ENCODE measurements at places on chromosomes 7 and 10.

GRCh38 chr10:129397198-129397974 lies 69.7 kb upstream of the MGMT start:
- no peak for DNase-seq

DNA sequence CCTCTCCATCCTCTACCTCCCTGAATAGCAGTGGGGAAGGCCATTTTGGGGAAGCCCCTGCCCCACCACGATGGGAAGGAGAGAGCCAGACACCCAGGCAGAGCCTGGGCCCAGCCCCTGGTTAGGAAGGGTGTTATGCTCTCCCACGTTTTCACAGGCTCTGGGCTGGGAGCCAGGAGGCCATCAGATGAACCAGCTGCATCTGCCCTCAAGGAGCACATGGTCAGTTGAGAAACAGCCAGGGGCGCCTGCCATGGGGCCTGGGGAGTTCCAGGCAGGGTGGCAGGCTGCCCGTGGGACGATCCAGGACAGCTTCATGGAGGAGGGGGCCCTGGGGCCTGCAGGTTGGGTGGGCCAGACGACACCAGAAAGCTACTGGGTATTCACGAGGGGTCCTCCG lies 47.5 kb downstream of the CAMK2B start:
- no peak for DNase-seq

DNA sequence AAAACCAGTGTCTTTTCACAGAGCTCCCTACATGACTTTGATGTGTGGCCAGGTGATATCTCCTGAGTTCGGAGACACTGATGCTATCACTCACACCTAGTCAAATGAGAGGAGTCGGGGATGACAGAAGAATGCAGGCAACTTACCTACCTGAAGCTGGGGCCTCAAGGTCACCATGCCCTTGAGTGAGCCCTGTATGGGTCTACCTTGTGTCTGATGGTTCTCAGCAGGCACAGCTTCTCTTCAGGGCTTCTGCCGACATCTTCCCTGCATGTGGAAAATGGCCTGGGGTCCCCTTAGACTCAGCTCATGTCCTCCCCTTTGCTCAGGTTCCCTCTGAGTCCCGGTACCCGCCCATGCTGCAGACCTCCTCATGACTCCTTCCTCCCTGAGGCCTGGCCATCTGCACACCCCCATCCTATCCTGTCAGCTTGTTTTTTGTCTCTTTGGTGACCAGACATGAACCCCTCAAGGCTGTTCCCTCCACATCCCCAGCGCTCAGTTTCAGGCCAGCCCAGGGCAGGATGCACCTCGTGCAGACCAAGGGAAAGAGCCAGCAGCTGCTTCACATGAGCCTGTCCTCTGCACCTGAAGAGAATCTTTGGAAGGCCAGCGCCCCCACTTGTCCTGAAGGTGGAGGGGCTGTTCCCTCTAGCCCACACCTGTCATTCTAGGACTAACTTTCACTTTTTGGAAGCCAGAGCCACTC lies 74.6 kb upstream of the GDF10 start:
- DNase-seq: no peak

- no peak for DNase-seq
Observed at GRCh38 chr7:46229409-46229808, 308.3 kb upstream of the IGFBP3 start.

DNA sequence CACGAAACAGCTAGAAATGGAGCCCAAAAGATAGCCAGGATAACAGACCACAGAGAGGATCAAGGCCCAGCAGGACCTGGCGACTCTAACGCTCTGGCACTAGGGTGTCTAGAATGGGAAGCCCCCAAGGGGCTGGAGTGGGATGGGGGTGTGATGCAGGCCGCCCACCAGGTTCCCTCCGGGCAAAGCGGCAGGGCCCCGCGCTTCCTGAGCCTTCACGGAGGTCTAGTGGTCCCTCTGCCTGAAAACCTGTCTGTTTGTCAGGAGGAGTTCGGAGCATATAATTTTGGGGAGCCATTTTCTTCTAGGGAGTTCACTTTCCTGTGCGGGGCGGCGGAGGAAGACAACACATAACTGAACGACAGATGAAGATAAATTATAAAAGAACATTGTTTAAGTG lies 48.2 kb upstream of the FXYD4 start:
- DNase-seq: no peak

DNA sequence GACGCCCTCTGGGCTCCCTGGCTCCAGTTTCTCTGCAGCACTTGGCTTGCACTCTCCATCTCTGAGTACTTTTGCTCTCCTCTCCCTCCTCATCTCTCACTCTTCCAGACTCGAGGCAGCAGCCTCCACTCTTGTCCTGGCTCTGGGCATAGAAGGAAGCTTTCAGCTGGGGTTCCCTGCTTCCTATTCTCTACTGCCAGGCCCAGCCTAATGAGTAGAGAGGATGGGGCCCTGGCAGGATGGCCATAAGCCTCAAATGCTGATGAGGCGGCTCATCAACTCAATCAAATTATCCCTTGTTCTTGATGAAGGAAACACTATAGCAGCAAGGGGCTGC lies 55.8 kb downstream of the NEURL1 start:
- DNase-seq: no peak

GRCh38 chr10:89815049-89815853 lies 113.9 kb downstream of the KIF20B start:
- no peak for DNase-seq

- peak; percentile 35 for DNase-seq
Observed at GRCh38 chr7:31082447-31082846, 30.3 kb downstream of the ADCYAP1R1 start.

Measured in forelimb muscle (tissue), 1 donor.